ENCODE measurements at places on chromosomes 7 and 10. TPM values are rescaled to one million over a fixed set of nuclear protein-coding genes. Genes with fewer than 3 reads are reported as not detected.

DNA sequence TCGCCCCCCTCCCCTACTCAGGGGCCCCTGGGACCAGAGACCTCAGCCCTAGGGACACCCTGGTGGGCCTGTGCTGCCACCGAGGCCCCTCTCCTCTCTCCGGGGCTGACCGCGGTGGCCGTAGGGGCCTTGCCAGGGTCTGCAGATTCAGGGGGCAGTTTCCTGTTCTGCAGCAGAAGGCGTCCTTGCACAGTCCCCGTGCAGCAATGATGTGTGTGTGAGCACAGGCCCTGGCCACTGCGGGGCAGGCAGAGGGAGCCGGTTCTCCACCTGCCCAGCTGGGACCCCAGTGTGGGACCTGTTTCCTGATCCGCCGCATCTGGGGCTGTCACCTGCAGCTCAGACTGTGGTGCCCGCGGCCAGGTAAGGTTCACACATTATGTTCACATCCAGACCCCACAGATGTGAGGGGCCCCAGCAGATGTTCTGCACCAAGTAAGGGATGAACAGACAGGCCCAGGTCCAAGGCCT, 60.7 kb upstream of the DNAJB6 start:
- no peak overlapping the region for H3K27ac ChIP-seq
- H3K27me3 ChIP-seq, result no peaks in the 10 kb centered on the region
- H3K4me3 ChIP-seq, result no peak overlapping the region
- no peak for DNase-seq
- peaks cover 3% of the 10 kb centered on the region for H3K36me3 ChIP-seq

OPN4 gene
- total RNA-seq, result not detected

GRCh38 chr10:111996103-111996502, 187.5 kb downstream of the GPAM start:
- DNase-seq, result no peak
- peaks cover 13% of the 10 kb centered on the region for H3K4me1 ChIP-seq
- H3K4me3 ChIP-seq, result no peak overlapping the region
- peak overlapping the region; percentile 1 for H3K27ac ChIP-seq
- H3K36me3 ChIP-seq, result no peaks in the 10 kb centered on the region

SP8 gene
- total RNA-seq, result 1.1 TPM

DNA sequence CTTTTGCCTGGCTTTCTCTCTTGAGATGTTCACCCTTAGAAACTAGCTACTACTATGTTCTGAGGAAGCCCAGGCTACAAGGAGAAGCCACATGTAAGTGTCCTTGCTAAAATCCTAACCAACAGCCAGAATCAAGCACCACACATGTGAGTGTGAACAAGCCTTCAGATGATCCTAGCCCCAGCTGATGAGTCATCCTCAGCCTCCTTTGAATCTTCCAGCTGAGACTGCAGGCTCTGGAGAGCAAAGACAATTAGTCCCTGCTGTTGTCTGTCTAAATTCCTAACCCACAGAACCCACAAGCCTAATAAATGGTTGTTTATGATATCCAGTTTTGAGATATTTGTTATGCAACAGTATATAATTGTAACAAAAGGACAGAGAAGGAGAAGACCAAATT, 92.8 kb upstream of the TAC1 start:
- H3K27me3 ChIP-seq, result peaks cover 2% of the 10 kb centered on the region
- no peak overlapping the region for H3K27ac ChIP-seq
- H3K4me1 ChIP-seq, result no peaks in the 10 kb centered on the region

GRCh38 chr10:93512565-93512964, 16.2 kb downstream of the CEP55 start:
- H3K27ac ChIP-seq, result no peak overlapping the region
- H3K27me3 ChIP-seq, result no peaks in the 10 kb centered on the region
- DNase-seq, result no peak
- H3K36me3 ChIP-seq, result peaks cover 11% of the 10 kb centered on the region
- H3K4me1 ChIP-seq, result no peaks in the 10 kb centered on the region
- no peak overlapping the region for H3K4me3 ChIP-seq

DNA sequence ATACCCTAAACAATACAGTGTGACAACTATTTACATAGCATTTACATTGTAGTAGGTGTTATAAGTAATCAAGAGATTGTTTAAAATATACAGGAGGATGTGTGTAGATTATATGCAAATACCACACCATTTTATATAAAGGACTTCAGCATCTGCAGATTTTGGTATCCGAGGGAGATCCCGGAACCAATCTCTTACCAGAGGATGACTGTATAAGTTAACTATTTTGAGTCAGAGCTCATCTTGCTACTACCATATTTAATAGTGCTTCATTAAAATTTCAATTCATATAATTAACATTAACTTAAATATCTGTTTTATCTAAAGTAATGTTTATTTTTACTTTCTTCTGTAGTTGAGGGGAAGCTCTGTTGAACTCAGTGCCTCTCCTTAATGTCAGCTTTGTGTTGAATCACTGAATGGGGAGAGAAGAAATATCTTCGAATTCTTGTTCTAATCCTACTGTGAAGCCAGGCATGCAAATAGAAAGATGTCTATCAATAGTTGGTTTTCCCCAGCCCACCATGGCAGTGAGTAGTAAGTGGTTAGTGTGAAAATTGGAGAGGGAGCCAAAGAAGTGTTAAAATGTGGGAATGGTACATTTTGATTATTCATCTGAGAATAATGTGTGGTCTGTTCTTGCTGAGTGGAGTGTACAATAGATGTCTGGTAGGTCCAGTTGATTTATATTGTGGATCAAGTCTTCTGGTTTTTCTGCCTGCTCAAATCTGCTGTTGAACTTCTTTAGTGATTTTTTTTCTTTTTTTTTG, 90.1 kb upstream of the CYP26C1 start:
- H3K4me1 ChIP-seq, result no peaks in the 10 kb centered on the region
- no peak for DNase-seq
- peaks cover 38% of the 10 kb centered on the region for H3K36me3 ChIP-seq
- no peaks in the 10 kb centered on the region for H3K27me3 ChIP-seq

DRGX gene
- not detected for total RNA-seq

MRLN gene
- total RNA-seq, result not detected

TDRD1 gene
- total RNA-seq, result not detected

GIMAP1 gene
- total RNA-seq, result not detected

HOGA1 gene
- 11.9 TPM for total RNA-seq

CFAP58 gene
- total RNA-seq, result 0.29 TPM

Measured in progenitor cell of endocrine pancreas (in vitro differentiated cells).